ENCODE measurements at places on chromosomes 4 and X.

GRCh38 chr4:156102411-156102810, 148.7 kb upstream of the CTSO start:
- DNase-seq, result no peak

- DNase-seq, result no peak
Measured at GRCh38 chr4:86055898-86056297, 304.0 kb downstream of the MAPK10 start.

DNA sequence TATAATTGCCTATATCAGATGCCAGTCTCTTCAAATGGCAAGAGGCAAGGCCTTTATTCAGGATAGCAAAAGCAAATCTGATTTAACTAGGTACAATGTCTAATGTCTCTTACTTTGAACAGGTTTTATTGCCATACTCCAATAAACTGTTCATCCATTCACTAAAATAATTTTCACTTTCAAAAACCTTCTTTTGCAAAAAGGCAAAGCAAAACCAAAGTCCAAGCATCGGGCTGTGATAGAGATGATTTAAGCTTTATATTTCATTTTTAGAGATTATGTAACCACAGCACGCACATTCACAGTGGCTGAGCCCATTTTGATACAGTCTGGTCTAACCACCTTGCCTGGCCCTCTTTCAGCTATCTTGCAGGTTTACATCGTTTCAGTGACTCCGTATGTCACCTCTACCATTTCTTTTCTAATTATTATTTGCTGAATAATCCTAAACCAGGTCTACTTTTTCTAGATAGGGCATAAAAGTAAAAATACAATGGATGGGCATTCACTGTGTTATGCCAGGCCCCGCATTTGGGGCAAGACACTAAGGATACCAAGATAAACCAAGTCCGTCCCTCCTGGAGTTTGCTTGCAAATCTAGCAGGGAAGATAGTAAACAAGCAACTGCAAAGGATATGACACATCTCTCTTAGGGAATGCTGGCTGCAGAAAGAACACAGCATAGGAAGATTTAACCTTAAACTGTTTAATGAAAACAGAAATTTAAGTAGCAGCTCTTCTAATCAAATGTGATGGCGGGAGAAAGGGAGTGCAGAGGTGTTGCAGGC, 1.8 kb downstream of the CASP3 start:
- DNase-seq, result no peak

- no peak for DNase-seq
Measured at GRCh38 chrX:38941675-38942074, 140.4 kb downstream of the MID1IP1 start.

DNA sequence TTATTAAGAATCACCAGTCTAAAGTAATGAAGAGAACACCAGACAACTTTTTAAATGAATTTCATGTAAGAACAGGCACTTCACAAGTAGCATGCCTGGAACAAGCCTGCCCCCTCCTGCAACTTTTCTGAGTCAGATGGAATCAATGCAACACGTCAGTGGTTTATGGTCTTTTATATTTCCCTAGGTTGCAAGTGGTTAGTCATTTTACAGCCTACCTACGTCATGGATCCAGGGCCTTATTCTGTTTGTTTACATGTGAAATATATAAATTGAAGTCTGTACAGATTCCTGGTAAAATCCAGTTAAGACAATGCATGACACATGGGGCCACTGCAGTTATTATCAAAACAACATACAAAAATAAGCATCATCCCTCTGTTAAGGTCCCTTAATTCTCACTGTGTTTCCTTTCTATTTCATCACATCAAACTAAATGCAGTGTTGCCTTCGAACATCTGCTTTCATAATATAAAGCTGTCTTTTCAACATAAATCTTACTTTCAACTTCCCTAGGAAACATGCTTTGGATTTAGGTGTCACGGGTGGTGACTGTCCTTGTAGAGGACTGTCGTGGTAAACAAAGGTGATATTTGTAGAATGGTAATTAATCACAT, 309.3 kb downstream of the FRMPD4 start:
- no peak for DNase-seq

- DNase-seq, result no peak
Measured at GRCh38 chr4:134328741-134329140, 127.2 kb upstream of the PABPC4L start.

- DNase-seq, result no peak
Measured at GRCh38 chr4:137997496-137997895, 244.7 kb downstream of the SLC7A11 start.

GRCh38 chr4:47533689-47534347, 48.7 kb downstream of the ATP10D start:
- no peak for DNase-seq

DNA sequence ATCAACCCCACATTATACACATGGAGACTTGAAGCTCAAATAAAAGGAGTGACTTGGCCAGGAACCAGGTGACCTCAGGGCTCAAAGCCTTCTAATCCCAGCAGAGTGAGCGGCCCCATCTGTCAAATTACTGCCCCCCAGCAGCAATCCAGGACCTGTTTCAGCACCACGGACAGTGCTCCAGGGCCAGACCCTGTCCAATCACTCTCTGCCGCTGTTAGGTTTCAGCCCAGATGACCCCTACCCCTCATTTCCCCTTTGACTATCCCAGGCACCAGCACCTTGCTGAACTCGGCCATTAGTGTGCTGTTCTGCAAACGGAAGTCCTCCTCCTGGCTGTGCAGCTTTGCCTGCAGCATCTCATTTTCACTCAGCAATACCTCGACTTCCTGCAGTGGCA, 5.1 kb downstream of the GRIPAP1 start:
- DNase-seq, result no peak

DNA sequence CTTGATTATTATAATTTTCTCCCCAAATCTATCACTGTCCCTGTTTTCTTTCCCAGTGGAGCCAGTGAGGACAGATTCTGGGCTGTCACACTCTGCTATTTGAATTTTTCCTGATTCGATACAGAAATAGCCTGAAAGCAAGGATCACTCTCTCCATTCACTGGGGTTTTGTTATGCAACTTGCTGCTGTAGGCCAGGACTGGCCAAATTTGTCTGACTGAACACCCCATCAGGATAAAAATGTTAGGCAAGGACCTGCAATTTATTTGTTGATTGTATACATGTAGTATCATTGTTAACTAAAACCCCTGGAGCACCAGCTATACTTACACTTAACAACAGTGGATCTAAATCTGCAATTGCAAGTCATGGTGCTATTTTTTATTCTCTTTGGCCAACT, 68.7 kb downstream of the AASDH start:
- DNase-seq, result no peak

DNA sequence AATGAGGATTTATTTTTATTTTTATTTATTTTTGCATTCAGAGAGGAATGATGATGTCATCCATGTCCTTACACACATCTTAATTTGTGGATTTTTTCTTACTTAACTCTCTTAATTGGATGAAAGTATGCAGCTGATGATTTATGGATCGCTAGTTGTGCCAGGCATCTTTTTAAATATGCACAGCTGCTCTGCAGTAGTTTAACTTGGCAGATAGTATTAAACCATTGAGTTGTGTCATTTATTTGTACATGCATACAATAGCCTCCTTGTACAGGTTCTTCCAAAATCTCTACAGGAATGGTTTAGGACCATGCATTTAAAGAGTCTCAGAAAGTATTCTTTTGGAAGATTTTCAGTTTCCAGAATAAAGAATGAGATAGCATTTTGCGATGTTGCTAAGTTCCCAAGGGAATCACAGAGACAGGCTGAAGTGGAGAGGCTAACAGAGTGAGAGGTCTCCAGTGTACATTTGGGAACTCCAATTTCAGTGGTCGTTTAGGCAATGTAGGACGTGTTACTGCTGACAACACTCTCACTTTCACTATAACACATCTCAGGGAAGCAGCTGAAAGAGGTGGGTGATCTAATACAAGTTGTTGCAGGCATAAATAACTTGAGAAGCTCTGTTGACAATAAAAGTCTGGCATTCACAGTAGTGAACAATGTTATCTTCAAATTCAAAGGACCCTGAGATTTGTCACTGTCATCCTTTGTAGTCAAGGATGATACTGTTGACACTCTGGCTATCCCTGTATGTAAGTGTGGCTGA, 49.9 kb upstream of the SCRG1 start:
- DNase-seq, result no peak

DNA sequence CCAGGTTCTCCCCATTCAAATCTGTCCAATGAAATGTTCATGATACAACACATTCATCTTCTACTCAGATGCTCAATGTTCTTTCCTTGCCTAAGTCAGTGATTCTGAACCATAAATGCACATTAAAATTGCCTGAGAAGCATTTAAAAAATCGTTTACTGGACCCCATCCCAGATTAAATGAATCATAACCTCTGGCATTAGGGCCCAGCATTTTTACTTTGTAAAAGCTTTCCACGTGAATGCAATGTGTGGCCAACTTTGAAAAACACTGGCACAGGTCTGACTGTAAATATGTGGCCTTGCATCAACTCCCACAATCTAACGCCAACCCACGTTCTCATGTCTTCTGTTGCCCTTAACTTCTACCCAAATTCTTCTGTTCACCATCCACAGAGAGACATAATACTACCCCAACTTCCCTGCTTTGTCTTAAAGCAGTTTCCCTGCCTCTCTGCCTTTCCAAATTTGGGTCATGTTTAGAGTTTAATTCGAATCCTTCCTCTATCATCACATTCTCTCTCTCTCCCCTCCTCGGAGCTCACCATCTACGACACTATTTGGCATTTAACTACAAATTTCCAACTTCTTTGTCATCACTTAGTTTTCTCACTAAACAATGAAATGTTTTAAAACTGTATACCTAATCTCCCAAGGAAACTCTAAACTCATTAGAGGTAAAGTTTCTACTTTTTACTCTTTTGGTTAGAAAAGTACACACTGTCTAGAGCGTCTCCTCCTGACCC, 78.7 kb downstream of the PRKG2 start:
- DNase-seq, result peak; percentile 9

- DNase-seq, result no peak
Measured at GRCh38 chr4:55010550-55010949, 114.8 kb downstream of the KDR start.

- no peak for DNase-seq
Measured at GRCh38 chr4:93791570-93792195, 36.9 kb upstream of the ATOH1 start.

DNA sequence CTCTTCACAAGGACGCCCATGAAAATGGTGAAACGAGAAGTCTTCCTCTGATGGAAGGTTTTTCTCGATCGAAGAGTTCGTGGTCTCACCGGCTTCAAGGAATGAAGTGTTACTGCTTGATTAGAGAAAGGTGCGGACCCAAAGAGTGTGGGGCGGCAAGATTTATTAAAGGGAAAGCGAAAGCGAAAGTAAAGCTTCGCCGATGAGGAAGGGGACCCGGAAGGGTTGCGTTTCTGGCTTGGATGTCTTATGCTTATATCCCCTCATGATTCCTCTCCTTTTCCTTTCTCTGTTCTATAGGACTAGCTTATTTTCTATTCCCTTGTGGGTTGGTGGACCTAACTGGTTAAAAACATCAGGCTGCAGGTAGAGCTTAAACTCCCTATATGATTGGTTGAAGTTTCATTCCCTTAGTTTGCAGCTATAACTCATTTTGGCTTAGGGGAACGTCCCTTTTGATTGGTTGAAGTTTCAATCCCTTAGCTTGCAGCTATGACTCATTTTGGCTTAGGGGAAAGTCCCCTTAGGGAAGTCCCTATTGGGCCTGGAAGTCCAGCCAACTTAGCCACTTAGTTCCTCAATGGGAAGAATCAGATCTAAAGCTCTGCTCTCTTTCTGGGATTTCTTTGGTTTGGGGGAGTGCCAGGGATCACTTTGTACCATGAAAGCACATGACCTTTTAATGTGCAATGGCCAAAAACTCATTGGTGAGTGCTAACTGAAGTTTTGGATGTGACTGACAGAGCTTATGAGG, 1025.0 kb upstream of the PCDH10 start:
- no peak for DNase-seq

- DNase-seq, result no peak
Measured at GRCh38 chr4:122658818-122659295, 38.0 kb upstream of the IL21 start.

DNA sequence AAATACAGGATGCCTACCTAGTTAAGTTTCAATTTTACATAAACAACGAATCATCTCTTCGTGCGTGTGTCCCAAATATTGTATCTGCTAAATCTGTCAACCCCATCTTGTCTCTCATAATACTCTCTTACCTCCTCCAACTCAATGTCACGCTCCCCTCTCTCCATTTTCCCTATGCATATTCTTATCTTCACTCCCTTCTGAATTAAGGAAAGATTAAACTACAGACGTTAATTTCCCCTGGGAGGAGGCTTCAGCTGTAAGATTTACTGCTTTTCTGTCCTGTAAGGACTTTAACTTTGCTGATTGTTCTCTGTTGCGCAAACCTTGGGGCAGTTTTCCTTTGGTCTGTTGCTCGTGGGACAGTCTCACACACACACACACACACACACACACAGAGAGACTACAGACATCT, 455 bp upstream of the ABCB7 start:
- no peak for DNase-seq

- DNase-seq, result no peak
Measured at GRCh38 chr4:139940600-139940999, 213.4 kb downstream of the MAML3 start.

DNA sequence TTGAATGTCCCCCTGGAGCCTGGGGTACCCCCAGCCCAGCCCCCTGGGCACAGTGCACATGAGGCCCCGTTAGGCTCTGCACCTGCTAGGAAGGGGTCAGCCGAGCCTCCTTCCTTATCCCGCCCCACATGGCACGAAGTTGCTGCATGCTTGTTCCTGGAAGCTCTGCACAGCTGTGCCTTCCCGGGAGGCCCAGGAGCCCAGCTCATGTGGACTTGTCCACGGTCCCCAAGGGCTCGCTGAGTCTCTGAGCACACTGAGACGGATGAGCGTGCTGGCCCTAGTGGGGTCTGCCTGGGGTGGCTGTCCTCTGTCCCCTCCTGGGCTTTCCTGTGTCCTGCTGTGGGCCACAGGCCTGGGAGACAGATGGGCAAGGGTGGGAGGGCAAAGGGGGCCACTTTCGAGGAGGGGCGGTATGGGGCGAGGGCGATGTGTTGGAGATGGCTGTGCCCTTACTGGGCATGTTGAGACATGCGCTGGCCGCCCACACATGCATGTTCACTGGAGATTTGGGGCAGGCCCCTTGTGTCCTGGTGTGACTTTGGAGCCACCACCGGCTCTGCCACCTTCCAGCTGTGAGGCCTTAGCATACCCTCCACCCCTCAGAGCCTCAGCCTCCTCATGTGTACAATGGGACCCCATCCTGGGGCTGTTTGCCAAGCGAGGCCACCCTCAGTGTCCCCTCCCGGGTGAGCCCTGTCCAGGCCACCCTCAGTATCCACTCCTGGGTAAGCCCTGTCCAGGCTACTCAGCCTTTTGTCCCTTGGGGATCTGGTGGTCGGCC, 237.6 kb downstream of the AFAP1 start:
- no peak for DNase-seq

DNA sequence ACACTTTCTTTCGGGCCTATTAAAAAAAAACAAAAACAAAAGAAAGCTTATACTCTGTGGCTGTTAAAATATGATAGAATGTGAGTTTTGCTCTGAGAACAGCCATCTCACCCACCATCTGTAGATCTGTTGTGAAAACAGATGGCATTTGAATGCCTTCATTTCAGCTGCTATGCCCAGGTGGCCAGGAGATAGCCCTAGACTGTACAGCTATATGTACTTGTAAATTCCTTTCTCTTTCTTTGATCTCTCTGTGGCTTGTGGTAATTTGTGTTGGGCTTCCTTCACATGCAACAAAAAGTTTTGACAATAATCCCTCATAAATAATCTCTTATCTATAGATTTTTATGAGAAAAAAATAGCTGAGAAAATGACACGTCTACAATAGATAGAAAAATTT, 38.1 kb downstream of the PNPLA4 start:
- DNase-seq, result no peak

Data from thoracic aorta (tissue), 2 donors.